Activated CD8-positive, alpha-beta memory T cell treated with anti-CD3 and anti-CD28 coated beads for 1 hour (primary cell): ENCODE measurements at places on chromosomes 7 and 10.

DNA sequence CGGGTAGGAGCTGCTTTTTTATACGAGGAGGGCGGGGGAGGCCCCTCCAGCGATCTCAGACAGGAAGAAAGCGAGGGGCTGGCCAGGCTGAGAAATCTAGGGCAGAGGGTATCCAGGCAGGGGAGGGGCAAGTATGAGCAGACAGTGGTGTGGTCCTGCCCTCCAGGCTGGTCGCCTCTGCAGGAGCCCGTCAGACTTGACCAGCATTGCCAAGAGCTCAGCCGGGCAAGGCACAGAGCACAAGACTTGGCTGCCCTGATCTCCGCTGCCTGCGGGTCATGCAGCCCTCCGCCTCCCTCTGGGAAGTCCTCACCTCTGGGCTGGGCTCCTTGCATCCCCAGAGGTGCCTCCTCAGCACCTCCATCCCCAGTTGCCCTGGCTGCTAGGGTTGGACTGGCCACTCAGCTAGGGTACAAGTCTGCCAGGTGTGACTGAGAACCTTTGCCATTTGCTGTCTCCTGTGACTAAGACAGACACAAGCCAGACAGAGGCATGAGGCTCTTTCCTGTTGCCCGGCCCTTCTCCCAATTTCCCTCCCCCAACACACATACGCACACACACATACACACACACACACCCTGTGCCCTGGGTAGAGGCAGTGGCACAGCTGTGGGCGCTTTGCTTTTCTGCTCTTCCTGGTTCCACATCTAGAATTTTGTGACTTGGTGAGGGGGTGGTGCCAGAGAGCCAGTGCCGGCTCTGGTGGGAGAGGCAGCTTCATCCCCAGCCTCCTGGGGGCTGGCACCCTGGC lies 59.1 kb upstream of the PPIF start:
- DNase-seq = no peak

DNA sequence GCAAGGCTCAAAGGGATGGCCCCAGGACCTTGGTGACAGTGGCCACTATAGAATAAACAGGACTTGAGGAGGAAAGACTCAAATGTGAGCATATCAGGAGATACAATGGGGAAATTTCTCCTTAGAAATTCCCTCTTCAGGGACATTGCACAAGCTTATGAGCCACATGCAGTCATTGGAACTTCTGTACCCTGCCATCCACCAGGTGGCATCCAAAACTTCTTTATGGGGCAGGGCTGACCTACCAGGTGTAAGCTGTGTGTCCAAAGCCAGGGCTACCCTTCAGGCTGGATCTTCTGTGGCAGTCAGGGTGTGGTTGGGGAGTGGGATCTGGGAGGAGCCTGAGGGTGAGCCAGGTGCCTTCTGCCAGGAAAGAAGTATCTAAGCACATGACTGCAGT lies 36.6 kb upstream of the LRRC18 start:
- DNase-seq = no peak

DNA sequence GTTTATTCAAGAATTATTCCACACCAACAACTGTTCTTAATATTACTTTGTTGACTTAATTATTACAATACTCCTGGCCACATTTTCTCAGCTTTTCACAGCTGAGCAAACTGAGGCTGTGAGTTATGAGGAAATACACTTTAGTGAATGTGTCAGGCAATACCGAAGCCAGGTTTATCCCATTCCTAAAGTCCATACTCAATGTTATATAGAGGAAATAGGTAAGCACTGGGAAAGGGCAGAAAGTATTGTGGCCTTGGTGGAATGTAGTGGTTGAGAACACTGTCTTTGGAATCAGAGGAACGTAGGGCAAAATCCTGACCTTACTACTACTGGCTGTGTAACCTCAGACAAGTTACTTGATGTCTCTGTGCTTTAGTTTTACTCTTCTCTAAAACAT lies 110.8 kb downstream of the CD36 start:
- no peak for DNase-seq

- no peak for DNase-seq
Measured at GRCh38 chr10:78925800-78926319, 142.9 kb upstream of the ZMIZ1 start.

DNA sequence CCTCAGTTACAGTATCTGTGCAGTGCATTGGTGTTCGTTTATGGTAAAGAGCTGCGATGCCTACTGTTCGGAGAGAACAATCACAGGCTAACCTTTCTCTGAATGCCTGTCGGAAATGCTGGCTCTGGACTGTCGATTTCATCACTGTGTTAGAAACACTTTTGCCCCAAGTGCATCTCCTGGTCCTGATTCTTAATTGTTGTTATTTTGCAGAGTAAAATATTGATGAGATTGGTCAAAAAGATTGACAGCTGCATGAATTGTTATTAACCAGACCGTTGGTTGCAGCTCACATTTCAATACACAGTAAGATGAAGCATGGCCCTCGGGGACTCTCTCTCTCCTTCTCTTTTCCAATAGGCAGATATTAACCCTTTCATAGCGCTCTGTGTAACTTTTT lies 557.4 kb upstream of the ADARB2 start:
- no peak for DNase-seq

DNA sequence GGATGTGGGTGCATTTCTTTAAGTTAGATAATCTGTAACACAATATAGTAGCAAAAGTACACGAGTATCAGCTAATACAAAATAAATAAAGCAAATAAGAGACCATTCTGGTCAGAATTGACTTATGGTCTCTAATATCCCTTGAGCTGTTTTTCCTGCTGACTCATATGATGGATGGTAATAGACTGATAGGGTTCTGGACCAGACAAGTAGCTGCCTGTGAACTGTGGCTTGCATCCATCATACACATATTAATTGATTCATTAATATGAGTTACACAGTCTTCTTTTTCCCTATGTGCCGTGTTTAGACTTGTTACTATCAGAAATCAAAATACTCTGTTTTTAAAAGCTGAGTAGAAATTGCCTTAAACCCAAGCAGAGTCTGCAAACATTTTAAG lies 762.8 kb downstream of the GATA3 start:
- DNase-seq = no peak

- DNase-seq = no peak
Measured at GRCh38 chr10:12905067-12905466, 96.4 kb downstream of the CCDC3 start.

GRCh38 chr7:35465791-35466336 lies 212.0 kb upstream of the TBX20 start:
- DNase-seq = no peak

DNA sequence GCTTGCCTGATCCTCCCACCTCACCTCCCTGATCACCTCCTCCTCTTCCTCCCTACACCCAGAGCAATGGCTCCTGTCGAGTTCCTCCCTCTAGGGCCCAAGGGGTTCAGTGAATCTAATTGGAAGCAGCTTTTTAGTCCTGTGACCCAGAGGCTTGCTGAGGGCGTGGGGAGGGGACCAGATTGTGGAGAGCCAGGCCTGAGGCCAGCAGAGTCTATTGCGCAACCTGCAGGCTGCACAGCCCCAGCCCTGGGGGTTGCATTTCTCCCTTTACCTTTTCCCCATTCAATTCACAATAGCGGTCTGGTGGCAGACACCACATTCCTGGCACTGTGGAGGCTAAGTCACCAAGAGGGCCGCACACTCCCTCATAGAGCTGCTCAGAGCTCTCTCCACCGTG lies 32.5 kb downstream of the GHRHR start:
- no peak for DNase-seq

GRCh38 chr7:27677912-27678612 lies 15.4 kb upstream of the HIBADH start:
- DNase-seq = no peak

GRCh38 chr7:36527549-36527913 lies 137.9 kb downstream of the ANLN start:
- no peak for DNase-seq

DNA sequence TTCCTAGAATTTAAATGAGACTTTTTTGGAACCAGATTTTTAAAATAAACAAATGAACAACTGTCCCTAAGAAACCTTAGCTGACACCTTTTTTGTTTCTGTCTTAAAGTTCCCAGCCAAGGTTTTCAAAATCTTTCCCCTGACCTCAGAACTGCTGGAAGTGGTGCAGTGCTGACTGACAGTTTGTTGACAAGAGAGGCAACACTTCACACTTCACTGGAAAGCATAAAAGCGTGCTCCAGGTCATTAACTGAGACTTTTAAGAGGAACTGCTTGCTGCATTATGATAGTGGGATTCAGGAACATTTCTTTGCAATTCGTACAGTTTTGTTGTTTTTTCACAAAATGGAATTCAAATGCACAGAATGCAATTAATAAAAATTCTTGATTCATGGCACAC lies 36.2 kb downstream of the SYPL1 start:
- DNase-seq = no peak

GRCh38 chr7:84274029-84274638 lies 79.5 kb upstream of the SEMA3A start:
- DNase-seq = no peak

DNA sequence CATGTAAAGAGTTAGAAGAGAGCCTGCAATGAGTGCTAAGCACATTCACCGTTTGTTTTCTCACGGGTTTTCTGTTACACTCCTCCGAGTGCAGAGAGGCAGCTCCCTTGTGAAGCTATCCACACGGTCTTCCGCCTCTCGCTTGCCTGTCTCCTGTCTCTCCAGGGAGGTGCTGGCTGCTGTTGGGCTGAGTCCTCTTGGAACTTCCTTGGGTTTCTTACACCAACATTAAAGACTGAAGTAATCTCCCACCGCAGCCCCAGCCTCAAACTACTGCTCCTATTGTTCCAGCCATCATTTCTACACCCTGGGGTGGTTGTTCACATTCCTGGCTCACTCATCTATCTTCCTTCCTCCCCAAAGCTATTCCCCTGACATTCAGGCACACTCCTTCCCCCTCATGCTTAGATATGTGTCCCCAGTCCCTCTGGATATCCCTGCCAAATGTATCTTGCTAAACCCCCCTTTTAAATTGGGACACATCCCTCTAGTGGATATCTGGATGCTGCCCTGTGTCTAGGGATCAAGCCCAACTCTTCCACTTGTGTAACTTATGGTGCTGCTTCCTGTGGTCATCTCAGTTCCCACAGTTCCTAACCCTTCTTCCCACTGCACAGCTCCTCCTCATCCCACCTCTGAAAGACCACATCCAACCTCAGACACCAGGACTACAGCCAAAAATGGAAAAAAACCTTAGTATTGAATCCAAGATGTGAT lies 14.1 kb downstream of the ESYT2 start:
- no peak for DNase-seq

- DNase-seq = no peak
Measured at GRCh38 chr10:48670978-48671913, 13.4 kb upstream of the WDFY4 start.

DNA sequence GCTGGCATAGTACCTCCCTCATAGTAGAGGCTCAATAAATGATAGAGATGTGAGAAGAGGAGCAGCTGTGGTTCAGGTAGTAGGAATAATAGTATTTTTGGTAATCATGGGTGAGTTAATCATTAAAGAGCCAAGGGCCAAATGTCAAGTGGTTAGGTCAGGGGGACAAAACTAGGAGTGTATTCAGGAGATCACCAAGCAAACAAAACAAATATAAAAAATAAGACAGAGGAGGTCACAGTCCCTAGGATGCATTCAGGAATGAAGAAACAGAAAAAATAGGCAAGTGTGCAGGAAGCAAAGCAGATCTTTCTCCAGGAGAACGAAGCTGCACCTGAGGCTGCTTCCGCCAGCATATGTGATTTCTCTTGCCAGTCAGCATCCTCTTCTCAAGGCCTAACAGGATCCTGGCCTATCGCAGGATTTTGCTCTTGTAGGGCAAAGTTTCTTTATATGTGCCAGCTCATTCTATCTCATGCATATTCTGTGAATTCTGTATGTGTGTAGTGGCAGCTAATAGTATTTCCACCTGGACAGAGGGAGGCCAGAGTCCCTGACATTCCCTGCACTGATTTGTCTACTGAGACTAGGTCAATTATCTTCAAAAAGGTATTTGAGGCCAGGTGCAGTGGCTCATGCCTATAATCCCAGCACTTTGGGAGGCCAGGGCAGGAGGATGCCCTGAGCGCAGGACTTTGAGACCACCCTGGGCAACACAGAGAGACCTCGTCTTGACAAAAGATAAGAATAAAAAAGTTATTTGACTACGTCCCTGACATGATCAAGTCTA lies 82.7 kb downstream of the AKR1D1 start:
- no peak for DNase-seq

GRCh38 chr7:148698007-148698396 lies 701 bp upstream of the CUL1 start:
- DNase-seq = no peak

DNA sequence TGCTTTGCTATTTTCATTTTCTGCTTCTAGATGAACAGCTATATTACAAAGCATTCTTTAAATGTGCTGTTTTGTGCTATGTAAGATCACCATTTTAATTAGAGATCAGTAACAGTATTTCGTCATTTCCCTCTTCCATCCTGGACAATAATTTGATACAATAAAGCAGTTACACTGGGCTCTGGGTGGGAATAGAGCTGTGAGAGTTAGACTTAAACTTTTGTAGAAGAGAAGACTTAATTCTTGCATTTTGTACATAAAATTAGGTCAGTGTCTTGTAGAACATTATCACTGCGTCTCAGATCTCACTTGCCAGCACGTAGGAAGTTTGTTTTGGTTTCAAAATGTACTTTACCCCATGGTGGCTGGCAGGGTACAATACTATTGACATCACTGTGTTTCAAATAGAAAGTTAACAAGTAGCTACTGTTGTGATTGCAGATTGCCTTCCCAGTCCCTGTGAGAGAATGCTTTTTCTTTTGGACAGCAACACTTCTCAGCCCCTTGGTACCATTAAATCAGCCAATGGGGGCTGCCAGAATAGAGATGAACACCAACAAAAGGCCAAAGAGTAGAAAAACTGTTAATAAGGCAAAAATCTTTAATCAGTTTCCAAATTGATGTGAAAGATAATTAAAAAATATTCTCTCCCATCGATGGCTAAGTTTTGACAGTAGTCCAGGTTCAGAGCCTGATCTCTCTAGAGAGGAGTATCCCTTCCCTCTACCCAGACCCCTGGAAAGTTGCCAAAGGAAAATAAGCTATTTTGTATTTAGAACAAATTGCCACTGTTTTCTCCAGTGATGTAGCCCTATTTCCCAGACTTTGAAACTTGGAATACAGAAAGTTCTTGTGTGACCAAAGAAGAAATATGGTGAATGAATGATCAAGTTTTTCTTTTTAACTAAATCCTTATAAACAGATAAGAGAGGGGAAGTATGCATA lies 35.1 kb downstream of the SMNDC1 start:
- DNase-seq = no peak

DNA sequence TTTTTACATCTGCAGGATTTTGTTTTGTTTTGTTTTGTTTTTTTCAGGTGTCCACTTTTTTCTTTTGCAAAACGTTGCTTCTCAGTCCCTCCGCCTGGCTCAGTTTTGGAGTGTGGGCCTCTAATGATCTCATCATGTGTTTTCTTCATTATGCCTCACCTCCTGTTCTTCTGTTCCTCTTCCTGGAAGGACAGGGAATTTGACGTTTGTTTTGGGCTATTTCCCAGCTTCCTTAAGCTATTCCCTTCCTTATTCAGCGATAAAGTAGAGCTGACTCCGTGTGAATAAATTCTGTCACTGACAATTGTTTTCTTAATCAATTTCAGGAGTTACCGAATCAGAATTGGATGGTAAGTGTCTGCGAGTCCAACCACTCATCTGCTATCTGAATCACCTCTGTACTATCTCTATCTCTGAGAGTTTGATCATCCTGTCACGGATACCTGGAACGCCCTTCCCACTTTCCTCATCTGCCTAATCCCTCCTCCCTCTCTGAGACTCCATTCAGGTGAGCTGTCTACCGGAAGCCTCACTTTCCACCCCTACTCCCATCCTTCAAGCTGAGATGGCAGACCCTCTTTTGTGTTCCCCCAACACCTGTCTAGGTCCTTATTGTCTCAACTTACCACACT lies 218.4 kb downstream of the GATA3 start:
- DNase-seq = no peak

GRCh38 chr10:76540331-76540730 lies 1097.3 kb downstream of the KCNMA1 start:
- DNase-seq = no peak

GRCh38 chr10:6669269-6669859 lies 89.3 kb upstream of the PRKCQ start:
- no peak for DNase-seq
